ENCODE measurements at places on chromosomes 13 and 19.

DNA sequence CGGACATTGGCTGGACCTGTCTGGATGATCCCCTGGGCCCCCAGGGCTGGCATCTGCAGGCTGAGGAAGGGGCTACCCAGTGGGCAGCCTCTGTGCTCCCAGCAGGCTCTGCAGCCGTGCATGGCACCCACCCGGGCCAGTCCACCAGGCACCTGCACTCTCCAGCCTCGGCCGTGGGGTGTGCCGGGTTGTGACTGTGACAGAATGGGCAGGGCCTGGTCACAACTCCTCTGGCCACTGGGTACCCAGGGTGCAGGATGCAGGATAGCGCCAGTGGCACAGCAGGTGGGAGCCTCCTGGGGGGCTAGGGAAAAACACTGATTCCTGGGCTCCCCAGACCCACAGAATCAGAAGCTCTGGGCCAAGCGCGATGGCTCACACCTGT is 10.0 kb downstream of the PEX11G start:
- no peak for DNase-seq

GRCh38 chr13:75685239-75685697 is 49.1 kb downstream of the LMO7 start:
- peak; percentile 89 for DNase-seq

DNA sequence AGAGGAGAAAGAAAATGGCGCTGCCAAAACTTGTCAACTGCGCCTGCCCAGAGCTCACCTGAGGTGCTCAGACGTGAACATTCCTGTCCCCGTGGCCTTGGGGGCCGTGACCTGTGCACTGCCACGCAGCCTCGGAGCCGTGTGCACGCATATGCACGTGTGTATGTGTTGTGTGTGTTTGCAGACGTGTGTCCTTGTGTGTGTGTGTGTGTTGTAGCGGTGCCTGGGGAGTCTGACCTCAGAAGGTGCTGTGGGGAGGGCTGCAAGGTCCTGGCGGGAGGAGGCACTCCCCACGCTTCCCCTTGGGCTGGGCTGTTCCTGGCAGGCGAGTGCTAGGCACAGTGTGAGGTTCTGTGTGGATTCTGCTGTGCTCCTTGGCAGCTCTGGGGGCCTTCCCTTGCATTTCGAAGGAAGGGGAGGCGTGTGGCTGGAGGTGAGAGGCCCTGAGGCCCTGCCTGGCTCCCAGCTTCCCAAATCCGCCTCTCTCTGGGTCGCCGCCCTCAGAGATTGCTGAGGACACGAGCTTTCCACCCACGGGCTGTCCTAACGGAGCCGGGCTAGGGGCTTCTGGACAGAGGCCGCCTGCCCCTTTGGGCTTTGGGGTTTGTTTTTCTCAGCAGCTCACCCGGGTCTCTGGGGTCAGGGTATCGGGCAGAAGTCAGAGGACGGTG is 4.5 kb downstream of the BSG start:
- DNase-seq: no peak

- DNase-seq: no peak
Observed at GRCh38 chr19:43309466-43309865, 40.1 kb upstream of the PSG9 start.

- no peak for DNase-seq
Observed at GRCh38 chr19:48085076-48085475, 25.5 kb downstream of the PLA2G4C start.

DNA sequence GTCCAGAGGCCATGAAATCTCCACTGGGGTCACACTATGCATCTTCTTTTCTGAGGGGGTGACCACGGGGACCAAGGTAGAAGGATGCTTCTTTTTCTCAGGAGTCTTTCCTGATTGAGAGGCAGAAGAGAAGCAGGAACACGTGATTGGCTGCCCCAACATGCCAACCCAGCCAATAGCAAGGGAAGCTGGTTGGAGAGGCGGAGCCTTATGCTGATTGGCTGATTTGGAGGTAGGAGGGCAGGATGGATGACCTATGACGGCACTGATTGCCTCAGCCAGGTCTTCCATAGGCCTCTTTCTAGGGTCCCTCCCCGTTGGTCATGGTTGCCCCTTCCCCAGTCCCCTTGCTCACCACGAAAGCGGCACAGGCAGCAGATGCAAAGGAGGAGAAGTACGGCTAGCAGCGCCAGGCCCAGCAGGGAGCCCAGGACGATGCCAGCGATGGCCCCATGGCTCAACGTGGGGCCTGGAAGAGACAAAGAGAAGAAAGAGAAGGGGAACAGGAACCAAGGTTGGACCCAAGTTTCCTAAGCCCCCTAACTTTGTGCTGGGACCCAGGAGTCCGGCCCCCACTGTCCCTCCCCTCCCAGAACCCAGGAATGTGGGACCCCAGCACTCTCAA is 8.0 kb downstream of the VSIG10L start:
- no peak for DNase-seq

GRCh38 chr19:9058905-9059667 is 27.8 kb upstream of the OR1M1 start:
- DNase-seq: no peak

GRCh38 chr19:41706741-41707501 is 1.5 kb upstream of the CEACAM5 start:
- peak; percentile 12 for DNase-seq

- peak; percentile 78 for DNase-seq
Observed at GRCh38 chr19:1025960-1026782, at the start of gene CNN2. Gene CNN2, plus strand, starts transcription at chr19:1026608. Its CDS starts 54 bp downstream, at chr19:1026662.

DNA sequence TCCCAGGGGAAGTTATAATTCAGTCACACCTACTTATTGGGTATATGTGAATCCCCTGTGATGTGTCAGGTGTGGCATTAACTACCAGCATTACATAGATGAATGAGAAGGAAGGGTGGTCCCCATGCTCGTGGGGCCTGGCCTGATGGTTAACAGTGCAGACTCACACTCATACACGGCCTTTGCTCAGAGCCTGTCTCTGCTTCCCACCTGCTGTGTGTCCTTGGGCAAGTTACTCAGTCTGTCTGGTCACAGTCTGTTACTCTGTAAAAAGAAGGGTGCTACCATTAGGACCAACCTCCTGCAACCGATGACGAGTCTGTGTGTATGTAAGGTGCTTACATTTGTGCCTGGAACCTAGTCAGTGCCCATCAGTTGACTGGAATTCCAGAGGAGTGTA is 23.8 kb downstream of the SAFB start:
- DNase-seq: no peak

DNA sequence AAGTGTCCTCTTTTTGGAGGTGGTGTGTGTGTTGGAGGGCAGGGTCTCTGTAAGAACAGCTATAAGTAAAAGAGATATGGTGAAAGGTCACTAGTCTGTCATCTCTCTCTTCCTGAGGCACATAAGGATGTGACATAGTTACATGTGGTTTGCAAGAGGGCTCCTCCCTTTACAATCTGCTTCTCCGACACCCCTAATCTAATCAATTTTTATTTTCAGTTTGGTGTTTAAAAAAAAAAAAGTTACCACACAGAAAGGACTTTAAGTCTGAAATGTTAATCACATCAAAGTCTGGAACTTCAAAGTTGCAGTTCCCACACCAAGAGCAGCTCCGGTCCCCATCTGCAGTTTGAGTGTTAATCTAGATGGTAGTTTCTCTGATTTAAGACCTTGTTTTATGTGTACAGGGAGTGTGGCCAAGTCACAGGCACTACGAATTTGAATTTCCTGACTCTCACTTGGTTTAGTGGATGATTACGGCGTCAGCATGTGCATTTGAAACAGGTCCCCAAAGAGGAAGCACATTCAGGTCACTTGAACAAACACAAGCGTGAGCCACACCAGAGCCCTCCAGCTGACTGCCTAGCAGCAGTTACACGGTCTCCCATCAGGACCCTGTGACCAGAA is 53.1 kb downstream of the FOXO1 start:
- no peak for DNase-seq

GRCh38 chr19:33627526-33627925 is 5.8 kb downstream of the CHST8 start:
- DNase-seq: no peak

DNA sequence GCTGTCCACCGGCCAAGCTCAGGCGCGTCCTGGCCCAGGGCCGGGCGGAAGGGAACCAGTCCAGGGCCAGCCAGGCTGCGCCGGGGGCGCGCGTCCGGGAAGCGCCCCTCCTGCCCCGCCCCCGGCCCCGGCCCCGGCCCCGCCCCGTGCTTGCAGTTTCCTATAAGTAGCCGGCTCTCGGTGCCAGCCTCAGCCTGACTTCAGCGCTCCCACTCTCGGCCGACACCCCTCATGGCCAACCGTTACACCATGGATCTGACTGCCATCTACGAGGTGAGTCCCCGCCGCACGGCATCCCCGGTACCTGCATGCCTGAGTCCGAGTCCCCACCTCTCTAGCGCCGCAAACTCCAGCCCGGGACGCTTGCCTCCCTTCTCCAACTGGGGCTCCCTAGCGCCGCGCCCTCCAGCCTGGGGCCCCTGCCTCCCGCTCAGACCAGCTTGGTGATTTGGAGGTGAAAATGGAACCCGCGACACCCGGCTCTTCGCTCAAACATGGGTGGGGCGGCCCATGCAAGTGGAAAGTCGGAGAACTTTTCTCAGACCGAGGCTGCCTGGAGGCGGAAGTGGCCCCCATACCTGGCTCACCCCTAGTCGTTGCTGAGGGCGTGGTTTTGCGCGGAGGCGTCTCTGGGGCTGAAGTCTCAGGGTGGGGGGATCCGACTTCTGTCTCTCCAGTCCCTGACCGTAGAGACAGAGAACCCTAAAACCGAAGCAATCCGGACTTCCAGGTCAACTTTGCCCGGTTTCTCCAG is at the start of gene ZFP36:
TSS of gene ZFP36 (plus strand) at position 192 of the 754 bp plus-strand sequence. CDS start at position 250, 58 bp downstream.
- peak; percentile 84 for DNase-seq

DNA sequence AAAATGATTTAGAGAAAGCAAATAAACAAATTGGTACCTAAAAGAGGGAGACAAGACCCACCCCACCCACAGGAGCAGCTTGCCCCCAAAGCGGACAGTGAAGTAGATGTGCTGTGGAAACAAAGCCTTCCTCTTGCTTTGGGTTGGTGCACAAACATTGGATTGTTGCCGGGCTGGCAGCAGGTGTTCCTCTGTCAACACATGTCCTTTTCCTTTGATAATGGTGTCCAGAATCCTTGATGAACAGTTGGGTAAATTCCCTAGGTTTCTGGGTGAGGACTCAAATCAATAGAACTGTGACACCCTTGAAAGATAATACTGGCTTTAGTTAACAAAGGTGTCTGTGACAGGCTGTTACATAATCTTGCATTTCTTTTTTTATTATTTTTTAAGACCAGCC is 311.8 kb downstream of the SPRY2 start:
- DNase-seq: no peak
